Right lobe of liver (tissue), 6 donors: ENCODE measurements at places on chromosomes 1 and 21. TPM values are rescaled to one million over a fixed set of nuclear protein-coding genes. Genes with fewer than 3 reads are reported as not detected.

GRCh38 chr1:147627435-147628110, 42.8 kb downstream of the ACP6 start:
- DNase-seq = peak; percentile 74
- H3K27ac ChIP-seq = no peak overlapping the region
- no peak overlapping the region for H3K4me3 ChIP-seq
- no peaks in the 10 kb centered on the region for H3K36me3 ChIP-seq
- no peaks in the 10 kb centered on the region for H3K27me3 ChIP-seq

DNA sequence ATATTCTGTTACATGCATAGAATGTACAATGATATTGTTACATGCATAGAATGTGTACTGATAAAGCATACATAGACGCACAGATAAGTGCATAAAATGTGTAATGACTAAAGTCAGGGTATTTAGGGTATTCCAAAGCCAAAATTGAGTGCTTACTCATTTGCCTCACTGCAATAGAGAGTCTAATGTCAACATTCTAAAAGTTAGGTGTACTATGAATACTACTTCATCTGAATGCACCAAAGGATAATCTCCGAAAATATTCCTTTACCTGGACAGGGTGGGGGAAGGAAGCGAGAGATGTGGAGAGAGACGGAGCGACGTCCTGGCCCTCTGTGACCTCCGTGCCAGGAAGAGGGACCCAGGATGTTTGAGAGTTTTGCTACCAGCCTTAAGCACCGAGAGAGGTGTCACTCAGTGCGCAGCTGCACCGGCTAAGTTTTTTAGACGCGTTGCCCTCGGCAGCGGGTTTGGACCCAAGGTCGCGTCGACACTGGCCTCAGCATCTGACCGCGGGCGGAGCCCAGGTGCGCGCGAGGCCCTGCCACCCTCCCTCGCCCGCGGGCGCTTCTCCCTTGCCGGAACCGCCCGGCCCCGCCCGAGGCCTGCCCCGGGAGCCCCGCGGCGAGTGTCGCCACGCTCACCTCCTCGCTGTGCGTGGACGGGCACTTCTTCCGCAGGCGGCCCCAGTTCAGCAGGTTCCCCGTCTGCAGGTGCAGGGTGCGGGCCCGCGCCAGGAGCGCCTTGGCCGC, 660 bp downstream of the GCLM start:
- peak overlapping the region; percentile 74 for H3K4me3 ChIP-seq
- H3K4me1 ChIP-seq = peaks cover 7% of the 10 kb centered on the region
- H3K27me3 ChIP-seq = no peaks in the 10 kb centered on the region
- H3K27ac ChIP-seq = peak overlapping the region; percentile 87
- DNase-seq = peak; percentile 74

GRCh38 chr1:5827516-5827915, 164.7 kb downstream of the NPHP4 start:
- no peaks in the 10 kb centered on the region for H3K36me3 ChIP-seq
- DNase-seq = no peak

- H3K4me1 ChIP-seq = no peaks in the 10 kb centered on the region
- DNase-seq = no peak
- no peaks in the 10 kb centered on the region for H3K27me3 ChIP-seq
- H3K27ac ChIP-seq = no peak overlapping the region
- no peaks in the 10 kb centered on the region for H3K36me3 ChIP-seq
Measured at GRCh38 chr1:69991644-69992043, 213.7 kb downstream of the LRRC40 start.

GRCh38 chr1:201565771-201566528, 27.0 kb downstream of the NAV1 start:
- no peak overlapping the region for H3K27ac ChIP-seq
- DNase-seq = no peak
- no peaks in the 10 kb centered on the region for H3K36me3 ChIP-seq
- H3K4me3 ChIP-seq = no peak overlapping the region

- no peaks in the 10 kb centered on the region for H3K4me1 ChIP-seq
- no peak overlapping the region for H3K4me3 ChIP-seq
- no peaks in the 10 kb centered on the region for H3K27me3 ChIP-seq
- no peaks in the 10 kb centered on the region for H3K36me3 ChIP-seq
- no peak overlapping the region for H3K27ac ChIP-seq
Measured at GRCh38 chr1:244365809-244366208, 85.9 kb downstream of the ADSS2 start.

GRCh38 chr1:248886237-248886895, 19.7 kb upstream of the PGBD2 start:
- no peaks in the 10 kb centered on the region for H3K4me1 ChIP-seq
- H3K27me3 ChIP-seq = no peaks in the 10 kb centered on the region
- H3K4me3 ChIP-seq = no peak overlapping the region

GRCh38 chr1:3219791-3220467, 150.9 kb downstream of the PRDM16 start:
- no peak overlapping the region for H3K4me3 ChIP-seq
- no peak for DNase-seq
- no peaks in the 10 kb centered on the region for H3K4me1 ChIP-seq

DNA sequence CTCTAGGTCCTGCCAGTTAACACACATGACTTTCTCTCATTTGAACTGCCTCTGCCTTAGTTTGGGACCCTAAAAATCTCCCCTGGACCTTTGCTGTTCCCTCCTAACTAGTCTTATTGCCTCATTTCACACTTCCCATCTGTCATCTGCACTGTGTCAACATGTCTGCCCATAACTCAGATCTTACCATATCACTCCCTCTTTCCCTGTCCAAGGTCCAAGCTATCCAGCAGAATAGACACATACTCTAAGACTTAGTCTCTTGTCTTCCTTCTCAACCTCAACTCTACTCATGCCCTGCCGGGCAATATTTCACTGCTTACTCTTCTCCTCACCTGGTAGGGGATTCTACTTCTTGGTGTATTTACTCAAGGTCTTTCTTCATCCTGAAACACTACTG, 79.5 kb upstream of the DAB1 start:
- DNase-seq = no peak
- no peak overlapping the region for H3K27ac ChIP-seq
- no peaks in the 10 kb centered on the region for H3K4me1 ChIP-seq
- no peak overlapping the region for H3K4me3 ChIP-seq

- no peaks in the 10 kb centered on the region for H3K4me1 ChIP-seq
- H3K36me3 ChIP-seq = no peaks in the 10 kb centered on the region
- H3K27me3 ChIP-seq = no peaks in the 10 kb centered on the region
- DNase-seq = no peak
Measured at GRCh38 chr1:170215072-170215885, 69.5 kb downstream of the NTMT2 start.

- no peak overlapping the region for H3K27ac ChIP-seq
- H3K36me3 ChIP-seq = no peaks in the 10 kb centered on the region
- H3K27me3 ChIP-seq = no peaks in the 10 kb centered on the region
- H3K4me3 ChIP-seq = no peak overlapping the region
- DNase-seq = no peak
- H3K4me1 ChIP-seq = no peaks in the 10 kb centered on the region
Measured at GRCh38 chr1:157988002-157988401, 5.4 kb upstream of the KIRREL1 start.

- H3K4me3 ChIP-seq = no peak overlapping the region
- H3K4me1 ChIP-seq = peaks cover 12% of the 10 kb centered on the region
Measured at GRCh38 chr1:119556423-119556822, 49.4 kb downstream of the HSD3B1 start.

The CELA2A gene
- not detected for total RNA-seq

The HSF2BP gene
- total RNA-seq = 0.62 TPM

The LORICRIN gene
- total RNA-seq = not detected
